CD4-positive, alpha-beta T cell (primary cell): ENCODE measurements at places on chromosomes 3 and 15. TPM values are rescaled to one million over a fixed set of nuclear protein-coding genes. Genes with fewer than 3 reads are reported as not detected.

DNA sequence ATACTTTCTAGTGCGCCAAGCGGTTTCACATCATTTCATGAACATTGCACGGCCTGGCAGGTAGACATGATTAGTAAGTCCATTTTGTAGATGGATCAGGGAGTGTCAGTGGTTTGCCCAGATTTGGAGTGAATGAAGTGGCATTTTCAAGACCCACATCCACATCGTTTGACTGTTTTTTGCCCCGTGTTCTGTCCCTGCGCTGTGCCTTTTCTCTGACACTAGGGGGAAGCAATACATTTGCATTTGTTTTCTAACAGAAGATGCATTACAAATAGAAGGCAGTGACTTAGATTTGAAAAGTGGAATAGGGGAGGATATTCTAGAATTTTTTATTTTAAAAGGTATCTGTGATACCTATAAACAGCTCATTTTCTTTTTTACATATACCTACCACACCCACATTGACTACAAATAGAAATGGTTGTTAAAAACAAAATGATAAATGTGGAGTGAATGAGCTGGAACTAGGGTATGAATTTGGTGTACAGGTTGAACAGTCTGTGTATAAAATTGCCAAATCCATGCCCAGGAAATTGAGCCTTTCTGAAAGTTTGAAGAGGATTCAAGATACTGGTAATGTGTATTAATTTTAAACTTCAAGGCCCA, 98.0 kb downstream of the USP13 start:
- no peaks in the 10 kb centered on the region for H3K4me1 ChIP-seq
- H3K4me3 ChIP-seq, result no peak overlapping the region
- no peak overlapping the region for H3K27ac ChIP-seq
- no peaks in the 10 kb centered on the region for H3K27me3 ChIP-seq

DNA sequence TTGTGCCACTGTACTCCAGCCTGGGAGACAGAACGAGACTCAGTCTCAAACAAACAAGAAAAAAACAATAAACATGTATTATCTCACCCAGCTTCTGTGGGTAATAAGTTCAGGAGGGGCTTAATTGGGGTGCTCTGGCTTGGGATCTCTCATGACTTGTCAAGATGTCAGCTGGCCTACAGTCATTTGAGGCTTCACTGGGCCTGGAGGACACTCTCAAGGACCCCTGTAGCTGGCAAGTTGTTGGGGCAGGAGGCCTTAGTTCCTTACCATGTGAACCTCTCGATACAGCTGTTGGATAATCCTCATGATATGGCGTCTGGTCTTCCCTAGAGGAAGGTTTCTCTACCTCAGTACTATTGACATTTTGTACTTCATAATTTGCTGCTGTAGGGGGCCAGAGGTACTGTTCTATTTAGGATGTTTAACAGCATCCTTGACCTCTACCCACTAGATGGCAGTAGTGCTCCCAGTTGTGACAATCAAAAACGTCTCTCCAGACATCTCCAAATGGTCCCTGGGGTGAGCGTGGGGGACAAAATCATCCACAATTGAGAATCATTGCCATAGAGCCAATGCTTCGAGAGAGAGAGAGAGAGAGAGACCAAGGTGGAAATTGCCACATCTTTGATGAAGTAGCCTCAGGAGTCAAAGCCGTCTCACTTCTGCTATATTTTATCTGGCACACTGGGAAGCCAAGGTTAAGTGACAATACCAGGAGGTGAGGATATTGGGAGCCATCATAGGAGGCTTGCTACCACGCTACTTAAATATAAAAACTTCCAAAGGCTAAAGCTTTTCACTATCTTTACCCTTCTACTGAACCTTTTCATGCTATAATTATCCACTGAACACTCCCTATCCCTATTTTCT, 23.9 kb upstream of the SLTM start:
- H3K4me1 ChIP-seq, result peaks cover 8% of the 10 kb centered on the region
- no peaks in the 10 kb centered on the region for H3K27me3 ChIP-seq
- H3K36me3 ChIP-seq, result no peaks in the 10 kb centered on the region
- no peak overlapping the region for H3K4me3 ChIP-seq

- no peak for DNase-seq
- H3K36me3 ChIP-seq, result no peaks in the 10 kb centered on the region
- H3K4me3 ChIP-seq, result no peak overlapping the region
- no peak overlapping the region for H3K27ac ChIP-seq
- no peaks in the 10 kb centered on the region for H3K27me3 ChIP-seq
These were observed 75.3 kb upstream of the TGFBR2 start for GRCh38 chr3:30531017-30531570.

DNA sequence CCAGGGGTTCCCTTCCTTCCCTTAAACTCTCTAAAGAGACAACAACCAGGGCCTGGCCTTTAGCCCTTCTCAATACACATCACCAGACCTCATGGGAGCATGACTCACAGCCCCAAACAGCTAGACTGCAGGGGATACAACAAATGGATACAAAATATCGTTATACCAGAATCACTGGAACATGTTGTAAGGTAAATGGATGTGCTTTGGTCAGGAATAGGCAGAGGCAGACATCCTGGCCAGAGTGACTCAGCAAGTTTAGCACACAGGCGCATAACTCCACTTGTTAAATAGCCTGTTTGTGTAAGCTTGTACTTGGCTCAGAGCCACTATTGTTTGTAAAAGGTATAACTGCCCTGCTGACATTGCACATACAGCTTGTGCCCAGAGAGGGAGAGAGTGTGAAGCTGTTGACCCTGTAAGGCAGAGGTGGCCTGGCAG, 18.3 kb downstream of the TMED3 start:
- H3K36me3 ChIP-seq, result peaks cover 12% of the 10 kb centered on the region
- H3K27me3 ChIP-seq, result no peaks in the 10 kb centered on the region
- no peak for DNase-seq
- H3K27ac ChIP-seq, result no peak overlapping the region

DNA sequence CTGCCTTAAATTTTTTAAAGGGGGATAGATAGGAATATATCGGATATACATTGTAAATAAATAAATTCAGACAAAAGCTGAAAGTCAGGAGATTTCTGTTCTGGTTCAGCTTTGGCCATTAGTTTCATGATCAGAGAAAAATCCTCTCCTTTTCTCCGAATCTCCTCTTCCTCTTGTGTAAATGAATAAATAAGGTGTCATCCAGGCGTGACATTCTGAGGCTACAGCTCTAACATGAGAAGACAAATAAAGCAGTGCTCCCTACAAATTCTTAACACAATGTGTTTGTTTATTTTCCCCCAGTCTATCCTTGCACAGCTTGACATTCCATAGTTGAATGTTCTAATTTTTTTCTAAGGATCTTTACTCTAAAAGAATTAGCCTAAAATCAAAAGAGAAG, 9.4 kb upstream of the MB21D2 start:
- no peak overlapping the region for H3K4me3 ChIP-seq
- no peak for DNase-seq
- H3K27ac ChIP-seq, result no peak overlapping the region
- H3K36me3 ChIP-seq, result no peaks in the 10 kb centered on the region
- H3K27me3 ChIP-seq, result no peaks in the 10 kb centered on the region
- H3K4me1 ChIP-seq, result no peaks in the 10 kb centered on the region

GRCh38 chr3:64422192-64422591, 196.9 kb upstream of the PRICKLE2 start:
- H3K27me3 ChIP-seq, result no peaks in the 10 kb centered on the region
- DNase-seq, result no peak
- H3K27ac ChIP-seq, result no peak overlapping the region
- no peaks in the 10 kb centered on the region for H3K36me3 ChIP-seq
- H3K4me1 ChIP-seq, result no peaks in the 10 kb centered on the region
- no peak overlapping the region for H3K4me3 ChIP-seq

DNA sequence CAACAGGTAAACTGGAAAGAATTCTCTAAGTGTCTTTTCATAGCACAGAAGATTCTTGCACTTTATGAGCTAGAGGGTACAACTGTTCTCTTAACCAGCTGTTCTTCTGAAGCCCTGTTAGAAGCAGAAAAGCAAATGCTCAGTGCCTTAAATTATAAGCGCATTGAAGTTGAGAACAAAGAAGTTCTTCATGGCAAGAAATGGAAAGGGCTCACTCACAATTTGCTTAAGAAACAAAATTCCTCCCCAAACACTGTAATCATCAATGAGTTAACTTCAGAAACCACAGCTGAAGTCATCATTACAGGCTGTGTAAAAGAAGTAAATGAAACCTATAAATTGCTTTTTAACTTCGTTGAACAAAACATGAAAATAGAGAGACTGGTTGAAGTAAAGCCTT, 19.6 kb downstream of the PARP14 start:
- no peak for DNase-seq
- H3K27ac ChIP-seq, result no peak overlapping the region

GRCh38 chr3:134150476-134150875, 100.2 kb downstream of the RYK start:
- no peak for DNase-seq
- no peaks in the 10 kb centered on the region for H3K4me1 ChIP-seq
- no peak overlapping the region for H3K4me3 ChIP-seq

DNA sequence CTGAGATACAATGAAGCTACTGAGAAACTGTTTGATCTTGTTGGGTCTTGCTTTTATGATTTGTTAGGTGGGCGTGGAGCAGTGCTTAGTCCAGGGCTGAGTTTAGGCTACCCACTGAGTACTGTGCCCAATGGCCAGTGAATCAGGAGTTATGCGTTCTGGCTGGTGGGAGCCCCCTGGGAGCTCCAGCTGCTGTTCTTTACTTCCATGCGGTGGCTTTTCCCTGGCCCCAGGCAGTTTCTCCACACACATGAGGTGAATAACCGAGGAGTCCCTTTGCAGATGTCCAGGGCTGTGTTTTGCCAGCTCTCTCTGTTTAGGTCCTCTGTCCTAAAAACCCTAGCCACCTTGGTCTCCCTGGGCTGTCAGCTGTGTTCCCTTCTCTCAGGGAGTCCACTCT, 106.5 kb downstream of the KLF13 start:
- no peak for DNase-seq
- no peak overlapping the region for H3K4me3 ChIP-seq
- H3K27ac ChIP-seq, result peak overlapping the region; percentile 88

GRCh38 chr3:184825121-184825820, 13.3 kb downstream of the VPS8 start:
- H3K4me3 ChIP-seq, result no peak overlapping the region
- H3K27me3 ChIP-seq, result no peaks in the 10 kb centered on the region
- no peak for DNase-seq
- no peak overlapping the region for H3K27ac ChIP-seq
- H3K4me1 ChIP-seq, result no peaks in the 10 kb centered on the region

ALDH1A3 gene
- not detected for total RNA-seq

SEMA3B gene
- total RNA-seq, result 2.0 TPM
